Cortex of kidney (tissue), 1 donor: ENCODE measurements at places on chromosomes 13 and 19.

- no peak for DNase-seq
Observed at GRCh38 chr19:46017095-46017429, 5.8 kb downstream of the PGLYRP1 start.

- no peak for DNase-seq
Observed at GRCh38 chr13:22931576-22931975, 249.2 kb upstream of the SGCG start.

DNA sequence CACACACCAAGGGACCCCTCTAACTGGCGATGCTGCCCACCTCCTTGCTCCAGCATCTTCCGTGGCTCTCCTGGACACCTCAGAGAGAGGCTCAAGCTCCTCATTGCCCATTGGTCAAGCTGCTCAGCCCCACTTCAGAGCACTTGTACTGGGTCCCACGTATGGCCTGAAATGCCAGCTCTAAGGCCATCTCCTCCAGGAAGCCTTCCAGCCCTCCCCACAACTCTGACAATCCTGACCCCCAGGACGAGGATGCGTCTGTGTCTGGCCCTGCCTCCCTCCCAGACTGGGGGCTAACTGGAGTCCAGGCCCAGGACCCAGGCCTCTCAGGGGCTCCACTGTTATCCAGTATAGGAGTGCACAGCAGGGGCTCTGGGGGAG is 7.9 kb upstream of the HOMER3 start:
- no peak for DNase-seq

GRCh38 chr19:40213882-40214570 is 4.2 kb downstream of the TTC9B start:
- no peak for DNase-seq

- DNase-seq = no peak
Observed at GRCh38 chr13:96817336-96817941, 176.8 kb downstream of the OXGR1 start.

DNA sequence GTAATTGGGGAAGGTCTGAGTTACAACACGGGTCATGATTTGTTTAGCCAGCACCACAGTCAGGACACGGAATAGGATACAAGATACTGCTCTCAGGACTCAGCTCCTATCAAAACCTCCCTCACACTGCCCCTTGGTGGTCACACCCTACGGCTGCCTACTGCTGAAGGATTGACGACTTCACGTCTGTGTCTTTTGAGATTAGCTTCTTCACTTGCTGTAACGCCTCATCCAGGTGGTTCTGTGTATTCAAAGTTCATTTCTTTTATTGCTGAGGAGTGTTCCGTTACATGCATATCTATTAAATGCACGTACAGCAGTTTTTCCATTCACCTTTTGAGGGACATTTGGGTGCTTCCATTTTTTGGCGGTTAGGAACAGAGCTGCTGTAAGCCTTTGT is 46.3 kb downstream of the URI1 start:
- no peak for DNase-seq

- no peak for DNase-seq
Observed at GRCh38 chr19:7923295-7924191, 2.4 kb downstream of the CTXN1 start.

DNA sequence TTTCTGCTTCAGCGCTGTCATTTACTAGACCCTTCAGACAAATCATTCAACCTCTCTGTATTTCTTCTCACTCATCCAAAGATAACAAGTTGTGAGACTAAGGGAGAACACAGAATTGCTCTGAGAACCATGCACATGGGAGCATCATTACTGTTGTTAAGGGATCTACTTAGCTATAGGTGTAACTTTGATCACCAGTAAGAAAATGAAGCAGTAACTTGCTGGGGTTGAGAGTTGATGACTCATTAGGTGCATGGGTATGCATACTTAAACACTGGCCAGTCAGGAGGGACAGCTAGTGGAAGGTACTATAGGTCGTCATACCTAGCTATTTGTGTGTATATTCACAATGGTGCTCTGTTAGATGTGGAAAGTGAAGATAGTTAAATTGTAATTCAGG is 61.5 kb downstream of the B3GLCT start:
- no peak for DNase-seq

GRCh38 chr13:30895773-30896172 is 10.3 kb upstream of the MEDAG start:
- DNase-seq = no peak

DNA sequence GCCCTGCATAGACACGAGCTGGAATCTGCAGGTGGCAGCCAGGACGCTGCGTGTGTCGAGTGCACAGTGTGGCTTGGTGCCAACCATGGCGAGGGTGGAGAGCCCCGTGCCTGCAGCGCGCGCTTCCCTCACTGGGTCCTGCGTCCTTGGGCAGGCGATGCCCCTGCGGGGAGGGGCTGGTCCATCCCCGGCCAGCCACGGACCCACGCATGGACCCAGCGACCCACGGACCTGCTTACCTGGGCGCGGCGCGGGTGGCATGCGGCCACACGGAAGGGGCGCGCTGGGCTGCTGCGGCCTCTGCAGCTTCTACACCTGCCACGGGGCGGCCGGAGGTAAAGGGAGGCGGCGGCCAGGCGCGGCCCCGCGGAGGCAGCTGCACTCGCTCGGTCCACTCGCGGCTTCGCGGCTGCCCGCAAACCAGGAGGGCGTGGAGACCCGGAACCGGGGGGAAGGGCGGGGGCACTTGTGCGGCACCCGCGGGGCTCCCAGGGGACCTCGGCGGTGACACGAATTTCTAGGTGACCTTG is 569 bp upstream of the MCF2L start:
- DNase-seq = no peak

DNA sequence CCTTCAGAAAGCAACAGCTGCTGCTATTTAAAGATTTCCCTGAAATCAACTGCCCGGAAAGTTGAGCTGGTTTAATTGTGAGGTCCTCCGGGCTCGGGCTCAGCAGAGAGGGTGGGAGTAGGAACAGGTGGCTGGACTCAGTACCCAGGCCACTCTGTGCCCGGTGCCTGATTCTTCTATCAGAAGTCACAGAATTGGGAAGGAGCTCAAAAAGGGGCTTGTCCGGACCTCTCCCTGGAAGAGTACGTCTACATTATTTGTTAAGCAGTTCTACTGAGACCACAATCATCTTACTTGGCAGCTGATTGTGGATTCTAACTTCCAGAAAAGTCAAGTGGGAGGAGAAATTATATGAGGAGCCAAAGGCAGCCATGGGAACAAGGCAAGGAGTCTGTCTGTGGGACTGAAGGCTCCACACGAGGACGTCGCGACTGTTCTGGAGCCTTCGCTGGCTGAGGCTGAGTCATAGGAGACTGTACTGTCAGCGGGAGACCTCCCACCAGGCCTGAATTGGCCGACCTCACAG is 91.7 kb upstream of the ANKRD10 start:
- no peak for DNase-seq

DNA sequence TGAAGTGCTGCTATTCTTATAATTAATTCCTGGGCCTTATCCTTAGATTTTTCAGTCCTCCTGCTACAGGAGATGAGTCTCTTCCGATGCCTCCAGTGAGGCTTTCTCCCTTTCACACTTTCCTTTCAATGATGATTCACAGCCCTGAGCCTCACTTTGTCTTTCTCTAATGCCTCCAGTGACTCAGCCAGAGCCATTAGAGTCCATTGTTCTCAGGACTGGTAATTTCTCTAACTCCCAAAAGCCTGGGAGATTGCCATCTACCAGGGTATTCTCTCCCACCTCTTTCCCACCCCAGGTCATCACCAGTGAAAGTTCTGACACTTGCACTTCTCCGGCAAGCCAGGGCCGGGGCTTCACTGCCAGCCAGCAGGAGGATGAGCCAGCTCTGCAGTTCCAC is 49.6 kb upstream of the ARGLU1 start:
- DNase-seq = no peak

- no peak for DNase-seq
Observed at GRCh38 chr19:41915776-41916414, 12.4 kb downstream of the ERFL start.

DNA sequence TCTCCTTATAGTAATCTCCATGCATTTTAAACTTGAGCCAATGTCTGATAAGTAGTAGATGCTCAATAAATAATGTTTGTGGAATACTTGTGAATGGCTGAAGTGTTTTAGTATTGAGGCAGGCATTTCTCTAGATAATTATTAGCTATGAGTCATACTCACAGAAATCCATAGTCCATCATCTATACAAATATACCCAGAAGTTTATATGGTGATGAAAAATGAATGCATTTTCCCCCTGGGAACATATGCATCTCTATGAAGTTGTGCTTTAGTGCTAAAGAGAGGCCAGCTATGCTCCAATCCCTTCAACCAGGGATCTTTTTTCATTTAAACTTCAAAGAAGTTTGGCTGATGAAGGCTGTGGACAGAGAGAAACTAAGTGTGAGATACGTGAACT is 17.2 kb downstream of the MBNL2 start:
- no peak for DNase-seq

DNA sequence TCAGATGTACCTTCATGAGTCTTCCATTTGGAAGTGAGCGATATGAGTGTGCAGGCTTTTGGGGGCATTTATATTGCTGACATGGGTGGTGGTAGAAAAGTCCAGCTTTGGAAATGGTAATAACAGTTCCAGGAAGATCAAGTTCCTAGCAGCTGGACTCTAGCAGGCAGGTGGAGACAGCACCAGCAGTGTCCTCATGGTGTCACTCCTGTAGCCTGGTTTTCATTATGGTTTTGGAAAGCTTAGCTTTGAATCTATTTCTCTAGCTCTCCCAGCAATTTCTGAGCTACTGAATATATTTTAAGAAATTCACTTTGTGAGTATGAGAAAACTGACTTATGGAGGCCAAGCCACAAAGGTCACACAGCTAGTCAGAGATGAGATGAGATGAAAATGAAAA is 523.2 kb upstream of the HTR2A start:
- DNase-seq = no peak

- DNase-seq = no peak
Observed at GRCh38 chr13:23753458-23753857, 135.7 kb downstream of the MIPEP start.

DNA sequence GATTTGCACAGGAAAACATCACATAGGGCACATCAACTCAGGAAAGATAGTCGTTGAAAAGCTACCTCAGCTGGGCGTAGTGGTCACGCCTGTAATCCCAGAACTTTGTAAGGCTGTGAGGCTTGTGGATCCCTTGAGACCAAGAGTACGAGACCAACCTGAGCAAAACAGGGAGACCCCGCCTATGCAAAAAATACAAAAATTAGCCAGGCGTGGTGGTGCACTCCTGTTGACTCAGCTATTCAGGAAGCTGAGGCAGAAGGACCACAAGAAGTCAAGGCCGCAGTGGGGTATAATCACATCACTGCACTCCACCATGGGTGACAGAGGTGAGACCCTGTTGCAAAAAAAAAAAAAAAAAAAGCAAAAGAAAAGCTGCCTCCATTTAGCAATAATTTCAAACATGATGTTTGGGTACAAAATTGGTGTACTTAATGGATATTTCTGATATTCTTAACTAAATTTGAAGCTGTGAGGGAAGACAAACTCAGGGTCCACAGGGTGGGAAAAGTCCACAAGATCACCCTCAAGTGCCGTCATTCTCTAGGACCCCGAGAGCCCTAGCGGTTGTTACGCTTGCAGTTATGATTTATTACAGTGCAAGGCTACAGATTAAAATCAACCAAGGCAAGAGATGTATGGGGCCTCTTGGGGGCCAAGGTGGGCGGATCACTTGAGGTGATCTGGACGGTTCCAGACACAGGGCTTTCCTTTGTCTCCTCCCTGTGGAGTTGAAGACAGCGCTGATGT is 42.5 kb upstream of the LDLR start:
- no peak for DNase-seq

DNA sequence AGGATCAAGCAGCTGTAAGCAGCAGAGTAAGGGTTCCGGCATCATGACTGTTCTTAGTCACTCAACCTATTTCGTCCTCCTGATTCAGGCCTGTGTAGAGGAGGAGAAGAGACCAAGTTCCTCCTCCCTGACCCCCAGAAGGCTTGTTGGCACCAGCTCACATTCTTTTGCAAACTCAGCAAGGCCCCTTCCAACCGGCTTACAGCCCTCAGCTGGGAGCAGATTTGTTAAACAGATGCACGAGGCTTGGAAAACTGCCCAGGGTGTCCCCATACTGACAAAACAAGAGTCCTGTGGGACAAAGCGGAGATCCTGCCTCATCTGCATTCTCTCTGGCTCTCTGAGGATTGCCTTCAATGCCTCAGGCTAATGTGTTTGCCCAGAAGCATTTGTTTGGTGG is 113.2 kb upstream of the SOX21 start:
- no peak for DNase-seq

DNA sequence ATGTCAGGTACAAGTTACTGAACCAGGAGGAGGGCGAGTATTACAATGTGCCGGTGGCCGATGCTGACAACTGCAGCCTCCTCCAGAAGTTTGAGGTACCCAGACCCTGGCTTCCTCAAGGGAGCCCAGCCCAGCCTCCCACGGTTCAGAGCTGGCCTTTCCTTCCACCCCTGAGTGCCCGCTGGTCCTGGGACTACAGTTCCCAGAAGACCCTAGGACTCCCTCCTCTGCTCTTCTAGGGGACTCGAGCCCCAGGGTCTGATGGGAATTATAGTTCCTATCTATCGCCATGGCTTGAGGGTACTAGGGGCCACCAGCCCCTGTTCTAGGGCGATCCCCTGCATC is 11.0 kb downstream of the PRKCG start:
- DNase-seq = no peak

GRCh38 chr19:46621191-46622117 is 3.4 kb downstream of the PTGIR start:
- DNase-seq = no peak

DNA sequence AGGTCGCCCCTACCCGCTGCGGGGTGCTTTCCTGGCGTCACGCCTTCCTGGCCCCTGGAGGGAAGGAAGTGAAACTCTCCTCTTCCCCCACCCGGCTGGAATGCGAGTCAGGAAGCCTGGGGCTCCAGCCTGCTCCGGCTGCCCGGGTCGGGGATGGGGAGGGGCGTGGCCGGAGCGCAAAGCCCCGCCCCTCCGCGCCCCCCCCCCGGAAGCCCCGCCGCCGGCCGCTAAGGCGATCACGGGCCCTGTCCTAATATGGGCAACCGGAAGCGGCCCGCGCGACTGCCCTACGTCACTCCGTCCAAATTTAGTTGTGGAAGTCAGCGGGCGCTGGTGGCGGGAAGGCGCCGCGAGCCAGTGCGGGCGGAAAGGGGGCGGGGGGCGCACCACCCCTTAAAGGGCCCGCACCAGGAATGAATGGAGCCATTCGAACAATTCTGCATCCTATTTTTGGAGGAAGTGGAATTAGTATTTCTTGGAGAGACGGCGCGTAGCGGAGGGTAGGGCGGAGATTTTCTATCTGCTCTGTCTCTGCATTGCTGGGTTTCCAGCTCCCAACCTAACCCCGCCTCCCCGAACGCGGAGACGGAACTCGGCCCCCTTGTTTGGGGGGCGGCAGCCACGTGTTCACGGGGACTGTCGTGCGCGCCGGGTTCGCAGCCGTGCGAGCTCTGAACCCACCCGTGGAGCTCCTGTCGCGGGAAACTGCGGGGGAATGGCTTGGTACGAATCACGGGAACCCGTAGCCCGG is 1.6 kb downstream of the IER2 start:
- DNase-seq = peak; percentile 86

GRCh38 chr19:46704379-46705076 is 12.4 kb downstream of the PRKD2 start:
- DNase-seq = no peak

DNA sequence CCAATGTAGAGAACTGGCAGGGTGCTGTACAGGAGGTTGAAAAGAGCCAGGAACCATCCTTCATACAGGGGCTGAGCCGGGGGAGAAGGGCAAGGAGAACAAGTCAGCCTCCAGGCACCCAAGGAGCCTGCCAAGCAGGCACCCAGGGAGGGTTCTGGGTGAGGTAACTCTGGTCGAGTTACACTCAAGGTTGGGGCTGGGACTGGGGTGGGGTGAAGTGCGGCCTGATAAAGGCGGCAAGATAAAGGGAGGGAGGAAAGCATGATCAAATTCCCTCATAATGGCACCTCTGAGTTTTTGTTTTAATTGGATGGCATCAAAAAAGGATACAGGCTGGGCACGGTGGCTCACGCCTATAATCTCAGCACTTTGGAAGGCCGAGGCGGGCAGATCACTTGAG is 25.0 kb downstream of the ATP8B3 start:
- no peak for DNase-seq
